ENCODE measurements at places on chromosomes 4 and X.
A peak's percentile ranks its signal among the peaks of the same experiment; 100 is the strongest.

DNA sequence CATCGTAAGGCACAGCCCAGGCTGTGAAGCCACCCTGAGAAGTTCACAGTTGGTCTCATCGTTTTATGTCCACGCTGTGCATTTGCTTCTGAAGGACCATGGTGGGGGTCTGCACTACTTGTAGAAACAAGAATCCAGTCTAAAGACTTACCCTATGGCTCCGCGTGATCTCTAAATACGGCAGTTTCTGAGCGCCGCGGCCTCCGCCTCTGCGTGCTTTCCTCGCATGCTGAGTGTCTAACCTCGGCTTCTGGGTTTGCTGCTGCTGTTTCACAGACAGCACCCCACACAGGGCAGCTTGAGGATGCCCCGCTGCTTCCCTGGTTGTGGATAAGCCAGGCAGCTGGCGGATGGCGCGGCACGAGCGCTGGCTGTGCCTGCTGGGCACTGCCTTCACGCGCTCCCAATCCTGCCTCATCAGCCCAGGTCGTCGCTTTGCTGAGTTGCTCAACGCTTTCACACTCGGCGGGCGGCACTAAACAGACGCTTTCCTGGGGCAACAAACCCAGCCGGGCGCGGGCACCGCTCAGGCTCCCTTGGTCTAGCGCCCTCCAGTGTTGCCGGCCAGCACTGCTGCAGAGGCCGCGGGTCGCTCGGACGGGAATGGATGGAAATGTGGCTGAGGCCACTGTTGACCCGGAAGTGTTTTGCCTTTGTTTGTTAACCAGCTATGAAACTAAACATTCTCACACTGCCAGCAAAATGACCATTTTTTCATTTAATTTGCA is 39.2 kb downstream of the FGFRL1 start:
- DNase-seq: no peak

DNA sequence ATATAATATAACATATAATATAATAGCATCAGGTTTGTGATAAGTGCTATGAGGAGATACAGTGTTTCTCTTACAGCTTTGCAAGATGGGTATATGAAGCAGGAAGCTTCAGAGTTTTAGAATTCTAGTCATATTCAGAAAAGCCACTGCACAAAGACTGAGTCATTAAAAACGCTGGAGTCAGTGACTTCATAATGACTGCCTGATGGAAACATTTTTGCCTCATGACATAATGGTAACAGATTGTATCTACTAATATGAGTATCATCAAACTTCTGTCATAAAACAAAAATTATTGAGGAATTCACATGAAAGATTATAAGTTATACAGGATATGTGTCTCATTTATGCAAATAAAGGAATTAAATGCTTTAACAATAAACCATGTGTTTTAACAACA is 46.8 kb downstream of the EPHA5 start:
- no peak for DNase-seq

DNA sequence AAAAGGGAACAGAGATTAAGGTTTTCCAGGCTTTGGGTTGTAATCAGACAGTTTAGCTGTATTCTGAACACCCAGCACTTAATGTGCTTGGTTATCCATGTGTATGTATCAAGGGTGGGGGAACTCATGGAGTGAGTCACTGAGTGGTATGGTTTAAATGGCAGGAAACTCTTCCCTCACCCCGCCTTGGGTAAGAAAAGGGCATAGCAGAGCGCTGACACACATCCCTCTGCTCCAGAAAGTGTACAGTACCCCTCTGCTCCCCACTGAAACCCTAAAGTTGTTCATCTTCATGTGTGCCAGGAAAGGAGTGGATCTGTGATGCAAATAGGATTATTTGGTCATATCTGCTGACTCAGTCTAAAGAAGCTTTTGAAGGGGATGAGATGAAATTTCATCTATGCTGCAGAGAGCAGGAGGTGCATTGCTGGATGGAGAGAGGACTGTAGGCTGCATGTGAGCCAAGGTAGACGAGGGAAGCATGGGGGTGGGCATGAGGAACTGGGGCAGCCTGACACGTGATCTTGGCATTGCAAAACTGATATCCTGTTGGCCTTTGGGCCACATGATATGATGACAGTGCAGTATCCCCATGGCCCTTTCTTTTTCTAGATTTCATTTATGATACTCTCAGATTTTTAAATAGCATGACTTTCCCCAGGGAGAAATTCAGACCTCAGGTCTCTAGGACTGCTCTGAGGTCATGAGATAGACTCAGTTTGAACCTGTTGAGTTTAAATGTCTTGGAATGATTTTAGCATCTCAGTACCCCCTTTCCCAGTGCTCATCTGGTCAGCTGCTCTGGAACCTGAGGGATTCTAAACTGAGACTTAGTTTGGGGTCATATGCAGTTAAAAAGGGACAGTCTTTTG is 84.8 kb downstream of the TMEM164 start:
- peak; percentile 26 for DNase-seq

- DNase-seq: no peak
Measured at GRCh38 chrX:34528081-34528480, 129.0 kb downstream of the TMEM47 start.

DNA sequence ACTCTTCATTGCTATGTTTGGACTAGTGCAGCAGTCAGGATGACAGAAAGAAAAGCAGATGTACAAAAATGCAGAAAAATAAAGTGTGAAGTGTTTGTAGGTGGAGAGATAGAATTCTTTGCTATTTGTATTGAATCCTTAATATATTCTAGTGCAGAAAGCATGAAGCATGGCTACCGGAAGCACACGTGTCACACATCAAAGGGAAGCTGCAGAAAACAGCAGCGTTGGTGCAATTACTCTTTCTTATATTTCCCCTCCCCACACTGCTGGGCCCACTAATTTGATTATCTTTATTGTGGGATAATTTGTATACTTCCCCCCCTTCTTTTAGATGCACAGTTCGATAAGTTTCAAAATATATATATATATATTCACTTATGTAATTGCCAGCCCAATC is 35.9 kb upstream of the TAPT1 start:
- DNase-seq: no peak

DNA sequence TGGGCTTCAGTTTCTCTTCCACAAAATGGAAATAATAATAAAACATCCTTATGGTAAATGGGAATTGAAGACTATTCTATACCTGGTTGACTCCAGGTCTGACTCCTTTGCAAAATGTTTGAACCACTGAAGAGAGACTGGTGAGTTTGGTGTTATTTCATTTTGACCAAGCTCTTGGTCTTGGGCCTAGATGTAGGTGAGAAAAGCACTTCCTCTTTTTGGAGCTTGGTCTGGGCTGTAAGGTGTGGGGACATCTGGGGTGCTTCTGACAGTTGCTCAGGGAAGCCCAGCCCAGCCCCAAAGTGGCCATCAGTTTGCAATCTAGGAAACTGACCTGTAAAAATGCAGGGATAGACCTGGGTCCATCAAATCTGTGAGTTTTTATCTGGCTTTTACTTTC is 26.8 kb upstream of the SOD3 start:
- DNase-seq: no peak

GRCh38 chrX:22109442-22109841 is 77.3 kb downstream of the PHEX start:
- no peak for DNase-seq
